Activated T-cell treated with anti-CD3 and anti-CD28 coated beads for 4 hours (primary cell): ENCODE measurements at places on chromosomes 7 and 10.

DNA sequence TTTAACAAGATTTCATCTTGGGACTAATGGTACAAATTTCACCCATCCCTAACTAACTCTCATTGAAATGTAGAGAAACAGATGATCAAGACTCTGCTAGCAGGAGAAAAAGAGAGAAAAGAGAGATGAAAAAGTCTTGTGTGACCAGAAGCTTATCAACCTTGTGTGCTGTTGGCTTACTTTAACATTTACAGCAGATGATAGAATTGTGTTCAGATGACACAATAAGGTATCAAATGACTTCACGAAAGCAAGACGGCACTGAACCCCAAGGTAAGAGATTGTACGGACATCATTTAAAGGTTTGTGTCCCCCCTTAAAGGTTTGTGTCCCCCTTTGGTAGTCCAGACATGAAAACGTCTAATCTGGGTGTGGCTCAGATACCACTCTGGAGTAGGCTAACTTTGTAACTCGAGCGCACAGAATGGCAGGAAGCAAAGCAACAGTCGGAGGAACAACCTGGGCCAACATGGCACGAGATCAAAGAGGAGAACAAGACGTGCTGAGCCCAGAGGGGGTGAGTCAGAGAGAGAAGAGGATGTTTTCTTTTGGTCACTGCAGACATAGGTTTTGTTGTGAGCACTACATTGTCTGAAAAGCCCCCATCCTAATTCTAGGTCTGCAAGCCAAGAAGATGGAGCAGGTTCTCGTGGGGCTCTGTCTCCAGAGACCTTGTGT lies 10.4 kb upstream of the LMBR1 start:
- DNase-seq = no peak

DNA sequence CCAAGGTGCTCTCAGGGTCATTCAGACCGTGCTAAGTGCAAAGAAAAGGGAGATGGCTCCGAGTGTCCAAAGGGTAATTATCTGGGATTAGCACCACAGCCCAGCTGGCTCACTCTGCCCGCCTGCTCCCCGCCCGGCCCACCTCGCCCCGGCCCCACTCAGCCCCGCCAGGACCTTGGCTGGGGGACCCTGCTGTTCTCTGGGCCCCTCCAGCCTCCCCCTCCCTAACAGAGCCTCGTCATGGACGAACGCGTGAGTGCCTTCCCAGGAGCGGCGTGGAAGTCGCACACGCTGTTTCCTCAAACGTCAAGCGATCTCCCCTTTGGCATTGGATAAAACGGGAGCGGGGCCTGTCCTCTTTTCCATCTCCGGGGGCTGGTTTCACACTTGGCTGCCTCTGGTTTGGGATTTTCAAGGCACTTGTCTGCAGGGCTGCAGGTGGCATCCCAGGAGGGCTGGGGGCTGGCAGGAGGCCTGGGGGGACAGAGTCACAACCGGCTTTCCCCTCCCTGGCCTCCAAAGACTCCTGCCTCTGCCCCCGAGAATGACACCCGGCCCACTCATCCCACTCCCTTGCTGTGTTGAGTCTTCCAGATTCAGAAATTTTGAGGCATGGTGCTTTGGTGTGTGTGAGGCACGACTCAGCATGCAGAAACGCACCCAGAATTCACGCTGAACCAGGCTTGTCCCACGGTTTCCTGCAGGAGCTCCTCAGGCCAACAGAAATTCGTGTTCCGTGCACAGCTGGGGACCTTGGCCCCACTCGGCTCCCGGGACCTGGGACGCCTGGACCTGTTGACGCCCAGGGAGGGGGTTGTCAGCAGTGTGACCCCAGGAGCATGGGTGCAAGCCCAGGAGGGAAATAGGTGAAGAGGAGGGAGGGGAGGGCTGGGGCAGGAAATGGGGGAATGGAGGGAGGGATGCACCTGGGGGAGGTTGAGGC lies 110.0 kb downstream of the PDGFA start:
- DNase-seq = no peak

- DNase-seq = no peak
Measured at GRCh38 chr7:18941207-18941606, 176.2 kb downstream of the TWIST1 start.

DNA sequence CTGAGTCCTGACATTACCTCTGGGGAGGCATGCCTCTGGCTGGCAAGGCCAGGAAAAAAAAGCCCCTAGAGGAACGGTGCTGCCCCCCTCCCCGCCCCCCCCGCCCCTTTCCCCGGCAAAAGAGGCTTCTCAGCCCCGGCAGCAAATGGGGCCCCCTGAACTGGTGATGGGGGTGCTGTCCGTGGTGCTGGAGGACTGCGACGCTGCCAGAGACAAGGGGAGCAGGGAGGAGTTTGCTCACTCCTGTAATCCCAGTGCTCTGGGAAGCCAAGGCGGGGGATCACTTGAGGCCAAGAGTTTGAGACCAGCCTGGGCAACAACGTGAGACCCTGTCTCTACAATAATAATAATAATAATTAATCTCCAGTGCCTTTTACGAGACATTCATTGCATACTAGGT lies 23.7 kb downstream of the SRRM3 start:
- DNase-seq = no peak

DNA sequence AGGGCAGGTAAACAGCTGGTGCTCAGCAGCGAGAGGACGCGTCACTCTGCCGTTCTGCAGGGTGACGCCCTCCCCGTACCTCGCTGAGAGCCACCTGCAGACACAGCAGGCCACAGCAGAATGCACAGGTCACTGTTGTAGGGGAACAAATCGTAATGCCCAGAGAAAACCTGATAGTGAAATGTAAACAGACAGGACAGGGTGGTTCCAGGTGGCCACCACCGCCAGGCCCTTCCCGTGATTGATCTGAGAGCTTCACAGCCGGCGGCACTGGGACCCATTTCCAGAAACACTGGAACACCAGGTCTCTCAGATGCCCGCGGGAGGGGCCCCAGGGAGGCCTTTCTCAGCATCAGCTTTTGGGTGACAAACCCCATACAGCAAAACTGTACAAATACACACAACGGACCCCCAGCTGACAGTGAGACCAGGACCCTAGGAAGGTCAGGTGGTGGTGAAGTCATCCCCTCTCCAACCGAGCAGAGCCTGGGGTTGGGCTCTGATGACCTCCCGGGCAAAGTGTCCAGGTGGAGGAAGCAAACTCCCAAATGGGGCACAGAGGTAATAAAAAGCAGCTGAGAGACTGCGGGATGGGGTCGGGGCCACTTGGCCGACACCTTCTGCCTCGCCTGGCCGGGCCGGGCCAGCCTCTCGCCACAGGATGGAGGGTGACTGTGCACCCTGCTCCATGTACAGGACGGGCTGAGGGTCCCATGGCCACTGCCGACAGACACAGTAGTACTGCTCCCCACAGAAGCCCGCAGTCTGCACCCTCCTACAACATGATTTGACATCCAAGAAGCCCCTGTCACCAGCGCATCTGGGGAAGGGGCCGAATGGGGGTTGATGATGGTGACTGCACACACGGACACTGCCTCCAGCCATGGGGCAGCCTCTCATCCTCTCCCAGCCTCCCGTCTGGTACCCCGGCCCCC lies 4.6 kb downstream of the BHLHA15 start:
- DNase-seq = no peak

- no peak for DNase-seq
Measured at GRCh38 chr10:124077208-124077993, 16.0 kb downstream of the CHST15 start.

DNA sequence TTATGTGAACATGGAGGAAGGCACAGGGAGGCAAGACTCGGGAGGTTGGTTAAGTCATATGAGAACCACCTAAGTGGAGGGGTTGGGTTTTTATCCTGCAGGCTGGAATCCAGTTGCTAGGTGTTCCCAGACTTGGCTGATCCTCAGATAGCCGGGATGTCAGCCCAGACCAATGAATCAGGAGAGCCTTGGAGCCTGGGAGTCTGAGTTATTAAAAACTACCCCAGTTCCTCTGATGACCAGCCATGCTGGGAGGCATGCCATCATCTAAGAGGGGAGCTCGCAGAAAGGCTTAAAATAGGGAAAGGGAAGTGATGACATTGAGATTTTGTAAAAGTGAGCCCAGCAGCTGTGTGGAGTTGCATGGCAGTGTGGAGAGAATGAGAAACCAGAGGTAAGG lies 238.1 kb downstream of the ZNF248 start:
- no peak for DNase-seq

GRCh38 chr10:11443468-11444154 lies 167.8 kb downstream of the USP6NL start:
- DNase-seq = no peak

DNA sequence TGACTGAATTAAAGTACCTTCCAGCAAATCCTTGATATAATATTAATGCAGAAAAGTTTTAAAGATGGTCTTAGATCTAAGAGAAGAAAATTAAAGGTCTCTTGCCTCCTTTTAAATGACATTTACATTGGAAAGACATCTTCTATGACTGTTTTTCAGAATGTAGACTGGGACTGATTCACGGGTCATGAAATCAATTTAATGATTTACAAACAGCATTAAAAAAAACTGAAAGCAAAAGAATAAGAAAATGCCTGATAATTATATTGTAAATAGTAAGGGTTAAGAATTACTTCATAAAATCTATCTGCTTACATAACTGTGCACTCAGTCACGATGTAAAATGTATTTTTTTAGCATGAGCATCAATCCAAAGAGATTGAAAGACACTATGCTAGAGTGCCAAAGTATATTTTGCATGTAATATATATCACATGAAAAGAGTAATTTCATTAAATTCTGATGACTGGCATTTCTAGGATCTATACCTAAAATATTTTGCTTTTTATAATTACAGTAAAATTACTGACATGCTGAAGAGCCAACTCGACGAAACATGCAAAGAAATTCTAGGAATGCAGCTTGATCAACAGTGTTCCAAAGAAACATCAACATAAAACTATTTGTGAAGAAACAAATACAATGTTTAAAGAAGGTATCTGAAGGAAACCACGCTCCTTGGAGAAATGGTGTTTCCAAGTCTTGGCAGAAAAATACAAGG lies 35.1 kb downstream of the RTKN2 start:
- DNase-seq = no peak

DNA sequence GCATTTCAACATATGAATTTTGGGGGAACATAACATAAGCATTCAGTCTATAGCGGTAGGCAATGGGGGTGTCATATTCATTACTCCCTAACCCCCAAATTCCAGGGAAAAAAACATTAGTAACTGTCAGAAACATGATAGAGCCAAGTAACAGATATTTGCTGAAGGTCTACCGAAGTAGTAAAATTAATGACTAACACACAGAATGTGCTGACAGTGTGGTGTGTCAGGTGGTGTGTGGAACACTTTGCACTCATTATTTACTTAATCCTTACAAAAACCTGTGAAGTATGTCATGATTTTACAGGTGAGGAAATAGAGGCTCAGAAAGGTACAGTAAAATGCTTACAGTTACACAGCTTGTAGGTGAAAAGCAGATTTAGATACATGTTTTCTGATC lies 85.4 kb upstream of the RHOBTB1 start:
- DNase-seq = no peak

DNA sequence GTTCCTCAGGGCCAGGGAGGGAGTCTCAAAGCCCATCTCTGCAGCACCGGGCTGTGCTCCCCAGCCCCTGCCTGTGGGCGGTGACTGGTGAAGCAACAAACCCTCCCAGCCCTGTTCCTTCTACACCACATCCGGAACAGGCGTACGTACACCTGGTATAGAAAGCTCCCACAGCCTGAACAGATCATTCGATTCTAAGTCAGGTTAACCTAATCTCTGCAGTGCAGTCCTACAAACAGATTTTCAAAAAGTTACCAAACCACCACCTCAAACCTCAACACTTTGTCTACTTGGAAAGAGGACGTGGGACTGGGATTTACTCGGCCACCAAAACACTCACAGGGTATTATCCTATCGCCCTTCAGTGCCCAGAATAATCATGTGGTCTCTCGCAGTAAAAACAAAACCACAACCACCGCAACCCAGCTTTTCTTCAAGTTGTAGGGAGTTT lies 238.4 kb downstream of the DIP2C start:
- DNase-seq = peak; percentile 47

- DNase-seq = no peak
Measured at GRCh38 chr7:126362746-126363145, 890.0 kb downstream of the GRM8 start.

DNA sequence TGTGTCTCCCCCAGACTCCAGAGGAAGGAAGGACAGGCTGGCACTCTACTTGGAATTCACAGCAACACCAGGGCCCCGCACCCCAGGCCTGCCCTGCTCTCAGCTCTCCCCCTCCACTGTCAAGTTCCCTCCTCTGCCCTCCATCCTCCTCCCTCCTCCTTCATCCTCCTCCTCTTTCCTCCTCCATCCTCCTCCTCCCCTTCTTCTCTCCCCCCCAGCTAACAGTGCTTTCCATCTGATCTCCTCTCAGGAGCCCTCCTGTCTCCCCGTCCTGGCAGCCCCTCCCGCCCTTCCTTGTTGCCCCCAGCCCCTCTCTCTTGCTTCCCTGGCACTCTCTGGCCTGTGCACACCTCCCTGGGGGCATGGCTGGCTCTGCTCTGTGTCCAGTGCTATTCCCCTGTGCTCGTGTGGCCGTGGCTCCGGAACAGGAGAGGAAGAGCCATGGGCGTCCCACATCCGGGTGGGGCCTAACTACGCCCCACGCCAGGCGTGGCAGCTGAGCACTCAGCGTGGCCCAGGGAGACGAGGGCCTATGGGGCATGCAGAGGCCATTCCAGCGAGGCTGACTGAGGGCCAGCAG lies 64.2 kb downstream of the PWWP2B start:
- no peak for DNase-seq

DNA sequence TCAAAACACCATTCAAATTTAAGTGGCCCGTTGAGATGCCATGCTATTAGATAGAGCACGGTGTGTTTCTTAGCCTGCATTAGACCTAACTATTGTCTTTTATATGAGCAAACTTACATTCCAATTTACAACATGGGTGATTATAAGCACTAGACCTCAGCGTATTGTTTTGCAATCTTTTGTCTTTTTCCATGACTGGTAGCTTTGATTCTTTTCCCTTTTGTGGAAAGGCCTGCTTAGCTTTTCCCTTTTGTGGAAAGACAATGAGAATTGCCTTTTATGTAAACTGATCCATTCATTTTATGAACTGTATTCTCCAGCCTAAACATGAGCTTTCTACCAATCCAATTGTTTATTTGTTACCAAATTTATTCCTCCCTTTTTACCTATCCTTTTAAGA lies 823.1 kb downstream of the CCSER2 start:
- DNase-seq = no peak

- no peak for DNase-seq
Measured at GRCh38 chr7:129383542-129384132, 50.6 kb upstream of the STRIP2 start.

DNA sequence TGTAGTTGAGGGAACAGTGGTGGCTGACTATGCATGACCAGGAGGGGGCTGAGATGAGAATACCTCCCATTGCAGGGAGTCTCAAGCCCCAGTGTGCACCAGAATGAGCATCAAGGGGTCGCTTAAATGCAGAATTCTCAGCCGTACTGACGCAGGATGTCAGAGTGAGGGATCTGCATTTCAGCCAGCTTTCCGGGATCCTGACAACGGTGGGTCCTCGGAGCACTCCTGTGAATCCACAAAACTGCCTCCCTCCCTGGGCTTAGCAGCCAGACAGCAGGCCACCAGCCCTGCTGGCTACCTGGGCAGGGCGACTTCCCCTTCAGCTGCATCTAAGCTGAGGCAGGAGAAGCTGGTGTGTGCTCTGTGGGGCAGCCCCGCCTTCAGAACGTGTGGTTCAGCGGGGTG lies 21.8 kb upstream of the LOXL4 start:
- DNase-seq = no peak

GRCh38 chr7:50371551-50372021 lies 67.1 kb downstream of the IKZF1 start:
- no peak for DNase-seq
